ENCODE measurements at places on chromosomes 4 and X.

DNA sequence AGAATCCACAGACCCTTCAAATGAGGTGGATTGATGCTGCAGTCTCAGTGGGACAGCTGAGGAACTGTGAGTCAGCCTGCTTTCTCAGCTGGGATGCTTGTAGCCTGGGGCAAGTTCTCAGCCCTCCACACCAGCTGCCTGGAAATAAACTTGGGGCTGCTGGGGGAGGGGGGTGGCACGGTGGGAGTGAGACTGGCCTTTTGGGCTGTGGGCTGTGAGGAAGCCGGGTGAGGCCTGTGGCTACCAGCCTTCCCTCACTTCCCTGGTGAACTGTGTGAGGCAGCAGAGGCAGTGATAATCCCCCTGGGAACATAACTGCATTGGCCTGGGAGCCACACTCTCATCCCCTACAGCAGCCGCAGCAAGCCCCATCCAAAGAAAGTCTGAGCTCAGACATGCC lies 114.5 kb upstream of the GUCY1A1 start:
- DNase-seq: no peak

- no peak for DNase-seq
These were observed 216.3 kb upstream of the LEF1 start for GRCh38 chr4:108385076-108385475.

GRCh38 chr4:35695003-35695402 lies 549.3 kb downstream of the ARAP2 start:
- DNase-seq: no peak

DNA sequence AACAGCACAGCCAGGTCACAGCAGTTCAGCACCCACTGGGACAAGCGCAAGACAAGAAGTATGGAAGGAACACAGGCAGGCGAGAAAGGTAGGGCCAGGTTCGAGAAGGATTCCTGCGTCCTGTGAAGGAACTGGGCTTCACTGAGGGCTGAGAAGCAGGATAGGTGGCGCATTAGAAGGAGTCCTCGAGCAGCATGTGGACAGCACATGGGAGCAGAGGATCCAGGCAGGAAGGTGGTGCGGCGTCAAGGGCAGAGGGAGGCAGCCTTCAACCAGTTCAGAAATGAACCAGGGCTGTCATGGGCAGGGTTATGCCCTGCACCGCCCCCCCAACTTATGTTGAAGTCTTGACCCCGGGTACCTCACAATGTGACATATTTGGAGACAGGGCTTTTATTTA lies 30.8 kb upstream of the LAP3 start:
- DNase-seq: no peak

GRCh38 chrX:133302775-133303445 lies 84.8 kb upstream of the TFDP3 start:
- DNase-seq: no peak

- DNase-seq: no peak
These were observed 68.4 kb upstream of the RELL1 start for GRCh38 chr4:37754410-37755185.

- no peak for DNase-seq
These were observed 2.0 kb downstream of the NUDT11 start for GRCh38 chrX:51494409-51494808.

DNA sequence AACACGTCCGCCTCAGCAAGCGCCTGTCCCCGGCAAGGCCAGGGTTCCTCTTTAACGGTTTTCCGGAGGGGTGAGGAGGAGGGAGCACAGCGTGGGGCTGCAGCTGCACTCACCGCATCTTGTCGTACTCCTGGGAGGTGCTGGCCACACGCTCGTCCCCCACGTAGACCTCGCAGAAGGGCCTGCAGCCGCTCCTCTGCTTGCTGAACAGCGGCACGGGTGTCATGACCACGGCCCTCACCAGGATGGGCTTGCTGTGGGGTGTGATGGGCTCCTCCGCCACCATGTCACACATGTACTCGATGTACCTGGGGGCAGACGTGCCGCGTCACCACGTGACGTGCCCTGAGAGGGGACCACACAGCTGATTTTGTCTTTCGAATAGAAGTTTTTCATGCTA lies 51.6 kb upstream of the CPLX1 start:
- no peak for DNase-seq

DNA sequence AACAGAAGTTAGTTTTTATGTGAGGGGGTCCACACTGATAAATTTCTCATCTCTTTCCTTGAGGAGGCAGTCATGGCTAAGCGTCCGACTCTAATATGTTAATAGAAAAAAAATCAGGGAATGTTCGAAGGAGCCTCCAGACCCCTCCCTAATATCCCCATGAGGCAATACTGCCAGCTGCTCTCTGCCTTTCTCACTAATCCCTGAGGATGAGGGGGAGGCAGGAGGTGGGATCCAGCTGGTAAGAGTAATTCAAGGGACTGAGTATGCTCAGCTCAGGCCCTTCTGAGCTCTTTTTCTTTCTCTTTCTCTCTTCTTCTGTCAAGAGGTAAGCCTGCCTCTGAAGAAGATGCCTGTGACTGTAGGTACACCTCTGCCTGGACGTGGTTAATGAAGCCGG lies 51.7 kb downstream of the PIR start:
- no peak for DNase-seq

DNA sequence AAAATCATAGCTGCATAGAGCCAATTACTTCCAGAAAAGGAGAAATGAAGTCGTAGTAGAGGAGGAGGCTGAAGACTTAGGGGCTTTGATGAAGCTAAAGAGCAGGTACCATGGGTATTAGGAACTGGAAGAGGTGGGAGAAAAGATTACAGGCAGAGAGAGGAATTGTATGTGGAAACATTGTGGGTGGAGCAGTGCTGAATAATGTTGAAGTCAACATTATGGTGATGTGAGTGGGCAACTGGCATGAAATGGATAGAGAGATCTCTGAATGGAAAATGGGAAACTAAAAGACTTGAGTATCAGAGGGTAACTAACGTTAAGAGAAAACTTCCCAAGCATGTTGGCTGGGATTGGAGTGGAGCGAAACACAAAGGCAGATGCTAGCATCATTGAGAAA lies 92.5 kb downstream of the AREG start:
- no peak for DNase-seq

- no peak for DNase-seq
These were observed 177.4 kb upstream of the MAMLD1 start for GRCh38 chrX:150185766-150186165.

DNA sequence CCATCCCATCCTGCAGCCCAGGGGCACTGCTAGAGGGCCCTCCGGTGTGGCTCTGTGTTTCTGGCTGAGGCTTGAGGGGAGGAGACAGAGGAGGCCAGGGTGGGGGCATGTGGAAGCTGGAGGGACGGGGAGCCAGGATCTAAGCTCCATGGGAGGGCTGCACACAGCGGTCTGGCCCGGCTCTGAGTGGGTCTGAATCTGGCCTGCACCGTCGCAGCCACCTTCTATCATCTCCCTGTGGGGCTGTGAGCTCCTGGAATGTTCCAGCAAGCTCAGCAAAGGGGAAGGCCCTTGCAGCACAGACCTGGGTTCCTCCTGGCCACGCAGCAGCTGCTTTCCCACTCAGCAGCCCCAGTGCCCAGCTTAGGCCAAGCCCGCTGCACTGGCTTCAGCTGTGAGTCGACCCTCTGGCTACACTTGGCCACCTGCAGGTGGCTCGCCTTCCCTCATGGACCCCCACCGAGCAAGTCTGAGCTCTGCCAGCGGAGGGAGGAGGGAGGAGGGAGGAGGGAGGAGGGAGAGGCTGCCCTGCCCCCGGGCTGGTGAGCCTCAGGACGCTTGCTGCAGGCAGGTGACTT lies 5.3 kb downstream of the NKX1-1 start:
- no peak for DNase-seq

- DNase-seq: no peak
These were observed 1026.4 kb upstream of the IGFBP7 start for GRCh38 chr4:58136604-58137003.

- DNase-seq: no peak
These were observed 188.1 kb downstream of the ADAM29 start for GRCh38 chr4:175106301-175106700.

DNA sequence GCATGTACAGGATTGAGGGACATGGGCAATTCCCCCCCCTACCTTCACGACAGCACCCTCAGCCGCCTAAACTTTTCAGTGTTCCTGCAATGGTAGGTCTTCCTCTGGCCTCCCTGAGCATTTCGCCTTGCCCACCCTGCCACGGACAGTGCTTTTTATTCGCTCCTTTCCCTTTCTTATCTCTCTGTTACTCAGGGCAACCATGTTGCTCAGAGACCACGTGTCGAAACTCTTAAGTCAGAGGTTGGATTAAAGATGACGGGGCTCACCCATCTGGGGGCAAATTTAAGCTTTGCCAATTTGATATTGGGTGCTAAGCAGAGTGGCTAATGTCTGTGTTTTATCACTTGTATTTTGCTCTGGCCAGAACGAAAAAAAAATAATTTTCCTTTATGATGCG lies 20.4 kb downstream of the TENM3 start:
- no peak for DNase-seq

DNA sequence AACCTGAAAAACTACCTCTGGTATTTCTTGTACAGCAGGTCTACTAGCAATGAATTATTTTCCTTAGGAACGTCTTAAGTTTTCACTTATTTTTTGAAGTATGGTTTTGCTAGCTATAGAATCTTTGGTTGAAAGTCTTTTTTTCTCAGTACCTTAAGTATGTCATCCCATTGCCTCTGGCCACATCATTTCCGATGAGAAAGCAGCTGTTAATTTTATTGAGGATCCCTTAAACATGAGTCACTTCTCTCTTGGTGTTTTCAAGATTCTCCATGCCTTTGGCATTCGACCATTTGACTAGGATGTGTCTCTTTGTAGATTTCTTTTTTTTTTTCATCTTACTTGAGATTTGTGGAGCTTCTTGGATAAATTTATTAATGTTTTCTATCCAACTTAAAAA lies 803.8 kb upstream of the AMOT start:
- no peak for DNase-seq

DNA sequence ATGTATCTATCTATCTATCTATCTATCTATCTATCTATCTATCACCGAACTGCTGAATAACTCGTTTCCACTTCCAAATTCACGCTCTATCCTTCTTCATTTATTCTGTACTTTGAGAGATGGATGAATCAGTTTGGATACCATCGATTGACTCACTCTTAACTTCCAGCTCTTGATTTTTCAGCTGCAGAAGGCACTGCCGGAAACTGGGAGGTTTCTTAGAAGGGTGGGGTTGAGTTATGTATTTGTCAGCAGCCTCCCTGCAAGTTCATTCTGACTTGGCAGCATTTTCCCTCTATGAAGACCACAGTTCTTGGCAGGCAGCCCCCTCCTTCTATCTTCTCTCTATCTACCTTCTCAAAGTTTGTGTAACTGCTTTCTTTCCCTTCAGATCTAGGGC lies 112.0 kb upstream of the MAGEB18 start:
- no peak for DNase-seq

- DNase-seq: no peak
These were observed 3.3 kb upstream of the SH2D1A start for GRCh38 chrX:124343016-124343415.

DNA sequence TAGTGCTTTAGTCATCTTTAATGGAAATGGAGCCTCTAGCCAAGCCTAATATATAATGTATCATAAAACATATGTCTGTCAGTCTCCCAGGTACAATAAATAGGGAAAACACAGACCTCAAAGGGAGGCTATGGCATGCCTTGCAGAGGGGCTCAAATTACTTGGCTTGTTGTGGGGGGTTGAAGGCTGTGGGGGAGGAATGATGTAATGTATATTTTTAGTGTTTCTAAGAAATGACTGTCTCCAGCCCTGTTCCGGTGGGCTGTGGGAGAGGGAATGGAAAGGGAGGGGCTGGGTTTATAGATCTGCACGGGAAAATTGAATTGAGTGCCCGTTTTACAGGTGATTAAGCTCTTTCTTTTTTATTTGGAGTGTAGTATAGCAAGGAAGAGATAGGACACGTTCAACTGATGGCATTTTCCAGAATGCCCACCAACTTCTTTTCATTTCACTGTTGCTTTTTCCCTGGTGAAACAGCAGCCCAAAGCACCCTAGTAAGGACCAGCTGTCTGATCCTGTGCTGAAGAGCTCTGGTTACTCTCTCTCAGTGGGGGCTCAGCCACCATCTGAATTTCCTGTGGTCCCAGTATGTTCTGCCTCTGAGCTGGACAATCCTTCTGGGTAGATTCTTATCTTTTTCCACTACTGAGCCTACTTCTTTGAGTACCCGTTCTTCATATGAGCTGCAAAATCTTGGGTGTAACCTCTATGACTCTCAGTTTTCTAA lies 220.7 kb upstream of the CASK start:
- peak; percentile 29 for DNase-seq

DNA sequence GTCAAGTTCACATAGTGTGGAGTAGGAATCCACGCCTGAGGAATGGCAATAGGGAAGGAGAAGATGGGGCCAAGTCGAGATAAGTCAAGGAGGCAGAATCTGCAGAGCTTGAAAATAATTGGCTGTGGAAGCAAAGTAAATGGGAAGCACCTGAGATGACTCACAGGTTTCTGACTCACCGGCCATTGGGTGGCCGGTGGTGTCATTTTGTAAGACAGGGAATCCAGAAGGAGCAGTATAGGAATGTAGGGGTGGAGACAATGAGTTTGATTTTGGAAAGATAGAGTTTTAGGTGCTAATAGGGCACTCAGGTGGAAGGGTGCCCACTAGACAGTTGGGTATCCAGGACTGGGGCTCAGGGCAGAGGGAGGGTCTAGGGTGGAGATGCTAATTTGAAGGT lies 201.0 kb upstream of the MAMLD1 start:
- DNase-seq: no peak

- DNase-seq: no peak
These were observed 211.4 kb downstream of the GASK1B start for GRCh38 chr4:157961229-157961990.

GRCh38 chr4:159422019-159422418 lies 319.1 kb downstream of the RAPGEF2 start:
- DNase-seq: no peak

DNA sequence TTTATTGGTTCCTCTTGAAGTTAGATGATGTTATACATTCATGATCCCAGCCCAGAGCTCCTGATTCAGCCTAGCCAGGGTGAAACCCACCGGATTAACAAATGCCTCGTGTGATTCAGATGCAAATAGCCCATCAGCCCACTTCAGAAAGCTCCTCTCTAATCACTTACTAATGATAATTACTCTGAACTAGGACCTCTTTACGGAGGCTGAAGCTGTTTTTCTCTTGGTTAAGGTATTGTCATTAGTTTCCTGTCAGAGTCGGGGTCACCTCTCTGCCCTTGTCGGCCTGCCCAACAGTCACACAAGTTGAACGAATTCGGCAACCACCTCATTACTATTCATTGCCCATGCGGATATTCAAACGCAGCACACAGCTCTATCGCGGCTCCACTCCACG lies 36.6 kb downstream of the ZFP42 start:
- no peak for DNase-seq

DNA sequence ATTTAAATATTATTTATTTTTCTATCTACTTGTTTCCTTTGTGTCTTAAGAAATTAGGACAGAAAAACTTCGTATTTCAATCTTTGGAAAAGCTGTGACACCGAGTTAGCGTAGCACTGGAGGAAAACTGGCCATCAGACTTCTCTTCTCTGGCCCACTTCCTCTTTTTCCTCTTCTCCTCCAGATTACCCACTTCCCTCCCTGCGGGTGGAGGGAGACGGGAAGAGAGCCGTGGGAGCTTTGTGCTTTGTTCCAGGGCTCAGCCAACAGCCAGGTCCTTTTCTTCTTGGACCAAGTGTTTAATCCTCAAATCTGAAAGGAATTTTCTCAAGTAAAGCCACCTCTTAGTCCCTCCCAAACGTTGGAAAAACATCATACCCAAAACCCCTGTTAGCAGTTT lies 29.7 kb downstream of the OFD1 start:
- DNase-seq: no peak

Data from forelimb muscle (tissue), 1 donor.